ENCODE measurements at places on chromosomes 5 and 9.

DNA sequence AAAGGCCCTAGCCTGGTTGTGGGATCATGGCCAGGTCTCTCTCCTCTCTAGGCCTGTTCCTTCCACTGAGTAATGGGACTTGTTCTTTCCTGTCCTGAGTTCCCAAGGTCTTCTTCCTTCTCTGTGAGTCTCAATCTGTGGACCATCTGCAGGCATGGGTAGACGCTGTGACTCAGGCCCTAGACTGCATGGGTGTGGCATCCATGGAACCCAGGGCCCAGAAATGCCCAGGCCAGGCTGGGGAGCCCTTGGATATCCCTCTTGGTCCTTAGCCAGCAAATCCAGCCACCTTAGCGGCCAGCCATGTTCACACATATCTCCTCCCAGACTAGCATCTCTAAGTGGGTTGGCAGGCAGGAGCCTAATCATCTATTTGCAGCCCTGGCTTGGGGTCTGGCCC, 2.3 kb upstream of the ACSL6 start:
- DNase-seq: no peak

- no peak for DNase-seq
Observed at GRCh38 chr9:128252317-128253139, 23.3 kb downstream of the GOLGA2 start.

- DNase-seq: no peak
Observed at GRCh38 chr5:164376843-164377242, 871.4 kb downstream of the MAT2B start.

- DNase-seq: no peak
Observed at GRCh38 chr5:180338001-180338707, 15.0 kb downstream of the GFPT2 start.

DNA sequence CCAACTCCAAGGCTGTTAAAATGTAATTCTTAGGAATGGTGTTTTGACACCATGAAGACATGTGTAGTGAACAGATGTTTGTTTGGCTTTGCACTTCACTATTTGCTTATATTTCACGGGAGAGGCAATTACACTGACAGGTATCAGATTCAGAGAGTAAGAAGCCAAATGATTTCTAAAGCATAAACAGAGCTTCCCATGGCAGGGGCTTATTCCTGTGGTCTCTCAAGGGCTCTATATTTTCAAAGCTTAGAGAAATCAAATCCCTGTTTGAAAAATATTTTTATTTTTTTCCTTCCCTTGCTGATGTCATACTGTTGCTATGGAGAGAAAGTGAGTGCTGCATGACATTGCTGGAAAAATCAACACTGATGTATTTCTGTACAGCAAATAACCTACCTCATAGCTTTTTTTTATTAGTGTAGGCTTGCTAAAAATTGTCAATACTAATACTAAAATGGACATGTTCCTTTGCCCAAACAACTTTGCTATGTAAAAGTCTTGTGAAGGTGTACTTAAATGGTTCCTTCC, 161.4 kb downstream of the GIN1 start:
- no peak for DNase-seq

DNA sequence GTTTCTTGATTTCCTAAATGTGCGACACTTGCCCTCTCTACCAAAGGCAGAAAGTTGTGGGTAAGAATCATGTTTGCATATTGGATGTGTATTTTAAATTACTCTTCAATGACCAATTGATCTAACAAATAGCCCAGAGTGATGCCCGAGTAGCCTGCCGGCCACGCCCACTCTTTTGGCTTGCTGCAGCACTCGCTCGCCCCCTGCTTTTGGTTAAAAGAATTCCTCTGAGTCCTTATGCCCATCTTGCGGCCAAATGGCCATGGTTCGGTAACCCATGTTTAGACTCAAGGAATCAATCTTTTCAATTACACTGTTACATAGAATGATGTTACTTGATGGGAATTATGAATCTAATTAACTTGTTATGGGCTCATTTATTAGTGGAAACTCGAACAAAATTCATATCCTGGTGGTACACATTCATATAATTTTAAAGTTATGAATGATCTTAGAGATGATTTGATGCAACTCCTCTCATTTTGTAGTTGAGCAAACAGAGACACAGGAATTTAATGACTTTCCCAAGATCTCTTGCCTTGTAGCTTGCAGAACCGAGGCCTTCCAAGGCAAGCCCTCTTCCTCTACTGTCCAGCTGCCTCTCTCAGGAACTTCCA, 36.5 kb downstream of the PPIC start:
- DNase-seq: peak; percentile 19

GRCh38 chr9:112140936-112141335, 34.2 kb downstream of the SUSD1 start:
- DNase-seq: no peak

- DNase-seq: no peak
Observed at GRCh38 chr9:138013273-138013672, 135.7 kb downstream of the CACNA1B start.

DNA sequence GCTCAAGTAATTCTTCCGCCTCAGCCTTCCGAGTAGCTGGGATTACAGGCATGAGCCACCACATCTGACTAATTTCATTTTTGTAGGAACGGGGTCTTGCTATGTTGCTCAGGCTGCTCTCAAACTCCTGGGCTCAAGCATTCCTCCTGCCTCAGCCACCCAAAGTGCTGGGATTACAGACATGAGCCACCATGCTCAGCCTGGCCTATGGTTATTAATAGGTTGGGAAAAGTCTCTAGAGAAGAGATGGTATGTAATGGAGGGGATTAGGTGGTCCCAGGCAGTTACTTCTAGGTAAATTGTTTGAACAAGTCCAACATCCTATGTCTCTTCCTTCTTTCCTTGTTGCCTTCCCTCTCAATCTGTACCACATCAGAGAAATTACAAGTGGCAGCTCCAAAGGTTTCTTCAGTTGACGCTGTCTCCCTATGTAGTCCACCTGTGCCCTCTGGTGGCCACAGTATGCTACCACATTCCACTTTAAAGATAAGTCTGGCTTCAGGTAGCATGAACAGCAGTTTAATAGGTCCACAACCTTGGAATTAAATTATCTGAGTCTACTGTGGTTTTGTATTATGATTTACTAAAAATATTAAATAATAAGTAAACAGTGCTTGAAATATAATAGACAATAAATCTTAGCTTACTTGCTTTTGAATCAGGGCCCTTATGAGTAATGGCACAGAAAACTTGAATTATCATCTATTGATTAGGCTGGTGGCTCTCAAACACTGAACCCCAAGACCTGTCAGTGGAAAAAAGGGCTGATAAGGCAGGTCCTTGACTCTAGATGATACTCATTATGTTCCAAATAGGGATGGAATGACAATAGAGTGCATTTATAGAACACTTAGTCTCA, 9.7 kb downstream of the TIGD6 start:
- peak; percentile 78 for DNase-seq

DNA sequence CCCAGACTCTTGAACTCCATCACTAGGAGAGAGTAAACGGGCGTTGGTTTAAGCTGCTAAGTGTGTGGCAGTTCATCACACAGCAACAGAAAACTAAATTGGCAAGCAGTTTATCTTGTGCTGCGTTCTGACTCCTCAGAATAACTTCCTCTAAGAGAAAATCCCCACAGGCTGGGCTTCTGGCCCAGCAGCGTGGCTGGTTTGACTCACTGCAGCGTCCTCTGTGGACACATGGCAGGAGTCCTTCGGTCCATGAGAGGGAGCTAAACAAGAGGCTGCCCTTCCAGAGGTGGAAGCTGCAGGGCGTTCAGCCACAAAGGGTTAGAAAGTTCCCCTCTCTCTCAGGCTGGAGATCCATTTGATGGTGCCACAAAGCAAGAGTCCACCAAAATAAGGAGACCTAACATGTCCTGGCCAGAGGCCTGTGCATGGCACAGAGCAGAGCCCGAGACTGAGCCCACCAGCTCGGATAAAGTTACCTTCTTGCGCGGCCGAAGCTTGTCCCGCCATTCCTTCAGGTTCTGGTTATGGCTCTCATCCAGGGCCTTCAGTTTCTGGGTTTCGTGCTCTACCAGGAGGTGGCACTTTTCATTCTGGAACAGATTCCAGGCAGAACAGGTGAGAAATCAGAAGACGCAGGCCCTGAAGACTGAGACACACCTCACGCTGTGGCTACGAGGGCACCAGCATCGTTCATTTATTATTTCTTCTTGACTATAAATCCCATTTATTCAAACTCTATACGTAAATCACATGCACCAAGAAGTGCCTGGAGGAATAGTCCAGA, 46.2 kb upstream of the FBXW11 start:
- no peak for DNase-seq

DNA sequence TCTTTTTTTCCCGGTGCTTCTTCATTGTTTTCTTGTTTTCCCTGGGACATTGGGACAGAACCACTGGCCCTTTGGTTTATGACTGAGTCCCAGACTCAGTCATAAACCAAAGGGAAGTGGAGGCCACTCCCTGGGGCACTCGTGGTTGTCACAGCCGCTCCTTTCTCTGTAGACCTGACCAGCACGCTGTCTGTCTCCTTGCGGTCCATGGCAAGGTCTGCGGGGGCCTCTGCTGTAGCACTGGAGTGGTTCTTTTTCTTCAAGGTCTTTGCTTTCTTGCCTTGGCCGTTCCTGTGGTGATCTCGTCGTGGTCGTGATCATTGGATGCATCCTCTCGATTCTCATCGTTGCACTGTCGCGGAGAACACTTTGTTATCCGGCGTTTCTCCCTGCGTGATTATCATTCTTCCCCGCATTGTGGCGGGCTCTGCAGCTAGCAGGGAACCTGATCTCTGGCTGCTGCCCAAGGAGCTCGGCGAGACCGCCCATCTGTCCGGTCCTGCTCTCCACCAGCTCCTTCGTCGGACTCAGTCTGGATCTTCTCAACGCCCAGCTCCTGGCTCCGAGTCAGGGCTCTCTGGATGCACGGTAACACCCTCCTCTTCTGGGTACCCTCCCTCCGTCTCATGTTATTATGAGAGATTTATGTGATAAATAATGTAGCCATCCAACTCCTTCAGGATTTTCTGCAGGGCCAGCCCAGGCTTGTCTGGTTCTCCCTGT, 43.5 kb upstream of the MPDZ start:
- no peak for DNase-seq

- DNase-seq: no peak
Observed at GRCh38 chr9:82613498-82613897, 449.4 kb downstream of the RASEF start.

DNA sequence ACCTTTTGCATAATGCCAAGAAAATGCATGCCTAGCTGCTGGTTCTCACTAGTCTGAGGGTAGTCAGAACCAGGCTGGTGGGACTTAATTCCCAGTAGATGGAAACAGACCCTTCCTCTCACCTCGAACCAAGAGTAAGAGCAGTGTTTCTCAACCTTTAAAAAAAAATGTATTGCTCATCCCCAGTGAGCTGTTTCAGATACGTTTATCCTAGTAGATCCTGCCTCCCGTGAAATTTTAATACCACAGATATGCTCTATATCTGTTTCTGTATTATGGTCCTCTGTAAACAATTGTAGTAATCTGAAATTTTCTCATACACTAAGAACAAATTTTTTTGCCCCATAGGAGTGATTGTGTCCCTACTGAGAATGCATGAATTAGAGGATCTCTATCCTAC, 86.2 kb downstream of the TEK start:
- no peak for DNase-seq

DNA sequence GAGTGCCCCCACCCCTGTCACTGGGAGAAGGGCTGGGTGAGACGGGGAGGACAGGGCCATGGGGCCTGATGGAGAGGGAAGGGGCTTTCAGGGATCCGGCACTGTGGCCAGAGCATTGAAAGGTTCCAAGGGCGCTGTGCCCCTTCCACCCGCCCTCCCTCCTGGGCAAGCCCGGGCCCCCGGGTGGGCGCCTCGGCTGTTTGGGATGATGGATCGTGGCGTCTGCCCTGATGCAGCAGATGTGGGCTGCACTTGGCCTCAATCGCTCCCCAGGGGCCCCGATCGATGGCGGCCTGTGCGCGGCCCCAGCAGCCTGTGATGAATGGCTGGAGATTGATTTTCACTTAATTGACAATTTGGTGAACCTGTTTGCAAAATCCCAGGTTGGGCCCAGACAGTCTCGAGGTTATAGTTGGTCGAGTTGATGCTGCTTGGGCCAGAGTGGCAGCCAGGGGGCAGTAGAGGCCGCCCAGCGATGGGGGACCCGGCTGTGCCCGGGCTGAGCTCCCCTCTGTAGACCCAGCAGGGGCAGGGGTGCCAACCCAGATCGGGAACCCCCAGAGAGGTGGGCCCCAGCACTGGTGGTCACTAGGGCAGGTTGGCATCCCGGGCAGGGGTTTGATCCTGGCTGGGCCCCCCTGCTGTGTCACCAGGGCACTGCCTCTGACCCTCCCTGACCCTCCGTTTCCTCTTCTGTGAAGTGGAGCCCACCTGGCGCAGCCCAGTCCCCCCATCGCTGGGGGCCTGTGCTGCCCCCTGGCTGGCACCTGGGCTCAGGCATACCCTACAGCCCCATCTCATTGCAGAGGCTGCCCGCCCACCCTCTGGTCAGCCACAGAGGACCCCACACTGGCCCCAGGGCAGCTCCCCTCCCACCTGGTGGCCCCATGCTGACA, 34.7 kb downstream of the LHX3 start:
- DNase-seq: peak; percentile 44

GRCh38 chr5:74085782-74086181, 459.8 kb downstream of the ARHGEF28 start:
- no peak for DNase-seq

DNA sequence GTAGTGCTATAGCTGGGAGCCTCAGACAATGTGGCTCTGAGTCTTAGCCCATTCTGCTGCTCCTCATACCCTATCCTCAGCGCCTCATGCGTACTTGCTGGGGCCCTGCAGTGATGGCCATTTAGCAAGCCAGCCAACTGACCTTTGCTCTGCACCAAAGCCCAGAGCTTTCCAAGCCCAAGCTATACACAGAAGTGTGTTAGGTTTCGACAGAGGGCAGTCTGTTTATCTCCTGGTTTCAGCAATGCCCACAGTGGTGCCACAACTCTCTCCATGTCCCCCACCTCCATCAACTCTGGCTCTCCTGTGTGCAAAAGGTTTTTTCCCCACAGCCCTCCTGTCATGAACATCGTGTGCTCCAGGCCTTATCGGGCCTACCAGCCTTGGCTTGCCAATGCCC, 16.9 kb downstream of the GNG10 start:
- DNase-seq: no peak

DNA sequence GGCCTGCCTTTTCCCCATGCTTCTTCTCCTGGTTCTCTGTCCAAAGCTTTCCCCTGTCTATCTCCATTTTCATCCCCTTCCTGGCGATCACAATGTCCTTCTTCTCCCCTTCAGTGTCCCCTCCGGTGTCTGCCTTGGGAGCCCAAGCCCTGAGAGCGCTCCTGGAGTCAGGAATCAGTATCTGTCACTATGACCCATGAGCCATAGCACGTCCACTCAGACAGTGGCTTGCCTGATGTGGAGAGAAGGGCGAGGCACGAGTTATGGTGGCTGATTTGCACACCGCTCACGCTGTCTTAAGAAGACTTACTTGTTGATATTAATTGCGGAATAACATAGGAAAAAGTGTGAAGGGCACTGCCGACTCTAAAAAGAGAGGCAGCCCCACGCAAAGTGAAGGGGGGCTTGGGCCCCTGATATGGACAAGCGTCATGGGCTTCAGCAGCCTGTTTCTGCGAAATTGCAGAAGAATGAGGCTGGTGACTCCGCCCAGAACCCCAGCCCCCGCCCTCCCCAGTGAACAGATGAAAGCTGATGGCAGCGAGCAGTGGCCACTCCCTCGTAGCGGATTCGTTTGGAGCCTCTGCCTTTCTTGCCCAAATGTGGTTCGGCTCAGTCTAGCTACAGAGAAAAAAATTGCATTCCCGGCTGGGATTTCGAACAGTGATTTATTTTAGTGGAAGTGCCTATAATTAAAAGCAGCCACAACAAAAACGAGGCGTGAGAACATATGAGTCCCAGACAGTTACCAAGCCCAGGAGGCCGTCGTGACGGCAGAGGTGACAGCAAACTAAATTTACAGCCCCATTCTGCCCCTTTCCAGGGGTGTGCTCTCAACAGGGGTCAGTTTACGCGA, 149.8 kb downstream of the ICE1 start:
- DNase-seq: no peak

- DNase-seq: no peak
Observed at GRCh38 chr9:121316378-121316777, 48.4 kb downstream of the GSN start.

Data from CD4-positive, alpha-beta T cell treated with Interleukin-17A for 1 hour (primary cell).